ENCODE measurements at places on chromosomes 7 and 10.

- DNase-seq = no peak
Observed at GRCh38 chr10:75406462-75407223, 5.1 kb upstream of the ZNF503 start.

- no peak for DNase-seq
Observed at GRCh38 chr10:22486431-22486830, 141.1 kb downstream of the SPAG6 start.

GRCh38 chr10:47296156-47296894, 3.7 kb upstream of the GDF10 start:
- DNase-seq = no peak

- DNase-seq = no peak
Observed at GRCh38 chr10:79293841-79294581, 53.3 kb upstream of the PPIF start.

DNA sequence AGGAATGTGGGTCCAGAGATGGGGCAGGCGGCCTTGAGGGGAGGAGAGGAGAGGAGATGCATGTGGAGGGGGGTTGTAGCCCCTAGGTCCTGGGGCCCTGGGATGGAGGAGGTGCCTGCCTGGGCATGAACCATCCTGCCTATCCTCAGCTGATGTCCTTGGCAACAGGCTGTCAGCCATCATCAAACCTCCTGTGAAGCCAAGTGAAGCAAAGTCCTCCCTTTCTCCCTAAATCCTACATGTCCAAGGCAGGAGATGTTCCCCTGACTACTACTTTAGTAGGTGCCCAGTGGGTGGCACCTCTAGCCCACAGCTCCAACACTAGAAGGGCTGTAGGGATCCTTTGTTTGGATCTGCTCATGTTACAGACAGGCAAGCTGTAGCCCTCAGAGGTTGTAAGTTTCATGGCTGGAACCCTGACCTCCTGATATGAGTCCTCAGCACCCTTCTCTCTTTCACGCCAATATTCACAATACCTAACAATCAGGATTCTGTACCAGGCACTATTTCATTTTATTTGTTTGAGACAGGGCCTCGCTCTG, 66.6 kb upstream of the SYPL1 start:
- DNase-seq = no peak

DNA sequence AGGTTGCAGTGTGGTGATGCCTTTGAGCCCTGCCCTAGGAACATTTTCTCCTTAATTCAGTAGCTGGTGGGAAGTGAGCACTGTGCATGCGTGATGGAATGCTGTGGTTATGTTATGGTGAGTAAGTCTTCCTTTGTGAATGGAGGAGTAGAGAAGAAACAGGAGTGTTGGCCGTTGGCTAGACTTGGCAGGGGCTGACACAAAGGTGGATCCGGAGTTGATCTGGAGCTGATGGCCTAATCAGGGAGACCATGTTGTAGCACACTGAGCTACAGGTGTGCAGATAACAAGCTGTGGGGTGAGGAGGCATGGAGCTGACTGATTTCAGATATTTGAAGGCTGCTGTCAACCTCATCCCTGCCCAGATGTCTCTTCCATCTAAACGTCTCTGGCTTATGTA, 122.3 kb downstream of the CNNM2 start:
- no peak for DNase-seq

DNA sequence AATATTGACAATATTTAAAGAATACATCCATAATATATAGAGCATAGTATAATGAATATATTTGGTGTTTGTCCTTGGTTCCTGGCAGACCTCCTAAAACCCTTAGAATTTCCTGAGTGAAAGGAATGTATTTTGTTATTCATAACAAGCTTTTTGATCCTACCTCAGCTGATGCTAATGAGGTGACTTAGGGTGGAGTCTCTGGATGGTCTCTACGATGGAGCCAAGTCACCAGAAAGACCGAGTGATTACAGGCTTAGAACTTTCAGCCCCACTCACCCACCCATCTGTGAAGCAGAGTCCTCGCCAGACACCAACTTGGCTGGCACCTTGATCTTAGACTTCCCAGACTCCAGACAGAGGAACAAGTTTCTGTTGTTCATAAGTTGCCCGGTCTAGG, 35.9 kb downstream of the UPF2 start:
- DNase-seq = no peak

GRCh38 chr7:46301677-46302076, 380.6 kb upstream of the IGFBP3 start:
- no peak for DNase-seq

- no peak for DNase-seq
Observed at GRCh38 chr7:130040576-130040975, 10.6 kb downstream of the ZC3HC1 start.

DNA sequence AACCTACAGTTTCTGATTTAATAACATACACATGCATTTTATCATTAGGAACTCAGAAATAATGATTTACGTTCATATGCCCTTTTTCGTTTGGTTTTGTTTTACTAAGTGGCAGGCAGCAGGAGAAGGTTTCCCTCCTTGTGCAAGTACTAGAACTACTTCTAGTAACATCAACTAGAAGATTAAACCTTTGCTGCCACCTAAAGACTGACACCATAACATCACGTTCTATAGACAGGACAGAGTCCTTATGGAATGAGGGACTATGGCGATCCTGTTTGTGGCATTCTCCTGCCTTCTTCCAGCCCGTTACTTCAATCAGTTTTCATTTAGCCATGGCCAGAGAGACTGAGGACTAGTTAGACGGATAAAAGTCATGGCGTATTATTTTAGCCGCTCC, 53.2 kb downstream of the GAD2 start:
- DNase-seq = no peak

DNA sequence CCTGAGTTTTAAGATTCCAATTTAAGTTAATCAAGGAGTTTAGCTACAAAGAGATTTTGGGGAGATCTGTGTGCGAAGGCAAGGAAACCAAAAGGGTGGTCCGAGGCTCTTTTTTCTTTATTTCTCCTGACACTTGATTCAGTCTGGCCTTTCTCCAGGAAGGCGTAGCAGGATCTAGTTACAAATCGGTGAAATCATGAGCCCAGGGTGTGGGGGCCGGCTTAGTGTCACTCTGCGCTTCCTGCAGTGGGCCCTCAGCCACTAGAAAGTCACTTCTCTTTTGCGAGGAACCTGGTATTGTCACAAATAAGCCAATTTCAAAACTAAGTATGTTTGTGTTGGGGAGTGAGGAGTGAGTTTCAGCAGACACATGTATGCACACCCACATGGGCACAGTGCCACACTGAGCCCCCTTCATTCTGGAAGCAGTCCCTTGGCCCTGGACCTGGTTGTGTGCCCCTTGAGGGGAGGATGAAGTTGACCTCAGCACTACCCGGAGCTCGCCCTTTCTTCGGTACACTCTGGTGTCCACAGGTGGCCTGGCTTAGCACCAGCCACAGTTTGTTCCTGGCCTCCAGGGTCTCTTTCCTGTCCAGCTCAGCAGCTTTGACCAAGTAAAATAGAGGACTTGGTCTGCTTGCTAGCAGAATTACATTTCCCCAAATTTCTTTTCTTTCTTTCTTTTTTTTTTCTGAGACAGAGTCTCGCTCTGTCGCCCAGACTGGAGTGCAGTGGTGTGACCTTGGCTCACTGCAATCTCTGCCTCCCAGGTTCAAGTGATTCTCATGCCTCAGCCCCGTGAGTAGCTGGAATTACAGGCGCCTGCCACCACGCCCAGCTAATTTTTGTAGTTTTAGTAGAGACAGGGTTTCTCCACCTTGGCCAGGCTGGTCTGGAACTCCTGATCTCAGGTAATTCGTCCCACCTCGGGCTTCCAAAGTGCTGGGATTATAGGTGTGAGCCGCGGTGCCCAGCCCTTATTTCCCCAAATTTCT, 84.0 kb upstream of the BTBD16 start:
- no peak for DNase-seq

DNA sequence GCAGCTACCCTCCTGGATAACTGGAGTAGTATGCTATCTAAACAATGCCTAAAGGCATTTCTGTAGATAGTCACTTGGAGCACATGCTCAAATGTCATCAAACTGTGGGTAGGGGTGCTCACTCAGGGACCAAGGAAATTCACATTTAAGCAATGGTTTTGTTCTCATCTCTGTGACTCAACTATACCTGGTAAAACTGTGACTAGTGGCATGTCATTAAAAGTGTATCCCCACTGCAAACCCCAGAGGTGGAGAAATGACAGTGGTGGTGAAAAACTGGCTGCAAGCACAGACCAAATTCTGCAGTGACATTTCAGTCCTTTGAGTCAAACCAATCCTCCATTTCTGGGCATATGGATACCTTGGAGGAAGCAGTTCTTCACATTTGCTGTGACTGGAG, 134.2 kb upstream of the EFCAB10 start:
- no peak for DNase-seq

DNA sequence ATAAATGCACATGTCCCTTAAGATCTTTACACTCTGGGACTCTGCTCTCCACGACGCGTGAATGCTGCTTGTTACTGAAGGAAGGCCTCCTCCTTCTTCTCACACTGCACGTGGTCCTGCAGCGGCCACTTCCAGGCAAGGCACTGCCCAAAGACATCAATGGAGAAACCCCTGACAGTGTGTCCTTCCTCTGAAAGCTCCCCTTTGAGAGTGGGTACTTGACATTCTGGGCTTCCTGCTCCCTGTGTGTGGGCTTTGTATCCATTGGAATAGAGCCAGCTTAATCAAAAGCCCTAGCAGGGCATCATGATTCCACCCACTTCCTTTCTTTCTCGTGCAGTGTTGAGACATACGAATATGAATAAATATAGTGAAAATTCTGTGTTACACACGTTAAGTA, 69.7 kb upstream of the STK17A start:
- DNase-seq = no peak

GRCh38 chr10:12961416-12962205, 39.9 kb downstream of the CCDC3 start:
- no peak for DNase-seq

DNA sequence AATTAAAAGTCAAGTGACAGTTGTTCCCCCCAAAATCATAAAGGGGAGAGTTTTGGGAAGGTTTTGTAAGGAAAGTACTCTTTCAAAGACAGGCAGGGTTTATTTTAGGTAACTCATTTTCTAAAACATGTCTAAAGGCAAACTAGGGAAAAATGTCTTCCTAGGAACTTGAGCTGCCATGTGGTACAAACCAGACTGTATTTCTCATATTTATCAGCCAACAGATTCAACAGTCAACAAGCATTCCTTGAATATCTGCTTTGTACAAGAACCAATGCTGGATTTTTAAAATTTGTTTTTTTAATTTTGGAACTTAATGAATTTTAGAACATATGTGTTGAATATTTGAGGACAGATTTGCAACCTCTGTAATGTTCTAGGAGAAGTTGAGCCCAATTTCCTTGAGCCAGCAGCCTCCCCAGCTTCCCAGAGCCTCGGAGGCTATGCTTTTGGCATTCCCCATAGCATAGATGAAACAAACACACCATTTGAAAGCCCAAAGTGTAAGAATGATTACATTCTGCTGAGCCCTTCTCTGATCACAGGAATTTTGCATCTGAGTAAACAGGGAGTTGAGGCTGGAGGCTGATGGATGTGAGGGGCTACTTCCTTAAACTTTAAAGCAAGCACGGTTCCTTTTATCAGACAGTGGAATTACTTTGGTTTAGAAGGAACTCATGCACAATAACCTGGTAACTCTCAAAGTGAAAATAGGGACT, 345.1 kb downstream of the RNLS start:
- DNase-seq = no peak

DNA sequence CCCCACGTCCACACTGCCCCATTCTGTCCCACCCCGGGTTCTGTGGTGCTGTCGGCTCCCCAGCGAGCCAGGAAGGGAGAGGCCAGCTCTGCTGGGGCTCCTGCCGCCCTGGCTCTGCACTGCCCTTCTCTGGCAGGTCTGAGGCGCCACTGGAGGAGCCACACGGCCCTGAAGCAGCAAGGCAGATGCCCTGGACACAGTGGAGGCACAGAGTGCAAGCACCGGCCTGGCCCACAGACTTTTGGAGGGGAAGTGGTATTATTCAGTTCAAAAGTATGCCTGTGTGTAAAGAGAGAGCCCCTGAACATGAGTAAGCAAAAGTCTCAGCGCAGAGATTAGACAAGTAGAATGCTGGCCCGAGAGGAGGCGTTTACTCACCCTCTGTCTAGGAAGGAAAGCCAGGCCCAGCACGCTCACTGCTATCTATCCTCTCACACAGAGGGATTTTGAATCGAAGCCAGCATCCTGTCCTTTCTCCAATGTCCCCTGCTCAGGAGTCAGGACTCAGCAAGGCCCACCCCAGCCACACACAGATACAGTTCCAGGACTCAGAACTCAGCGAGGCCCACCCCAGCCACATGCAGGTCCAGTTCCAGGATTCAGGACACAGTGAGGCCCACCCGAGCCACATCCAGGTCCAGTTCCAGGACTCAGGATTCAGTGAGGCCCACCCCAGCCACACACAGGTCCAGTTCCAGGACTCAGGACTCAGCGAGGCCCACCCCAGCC, 115.0 kb downstream of the EGFR start:
- no peak for DNase-seq

DNA sequence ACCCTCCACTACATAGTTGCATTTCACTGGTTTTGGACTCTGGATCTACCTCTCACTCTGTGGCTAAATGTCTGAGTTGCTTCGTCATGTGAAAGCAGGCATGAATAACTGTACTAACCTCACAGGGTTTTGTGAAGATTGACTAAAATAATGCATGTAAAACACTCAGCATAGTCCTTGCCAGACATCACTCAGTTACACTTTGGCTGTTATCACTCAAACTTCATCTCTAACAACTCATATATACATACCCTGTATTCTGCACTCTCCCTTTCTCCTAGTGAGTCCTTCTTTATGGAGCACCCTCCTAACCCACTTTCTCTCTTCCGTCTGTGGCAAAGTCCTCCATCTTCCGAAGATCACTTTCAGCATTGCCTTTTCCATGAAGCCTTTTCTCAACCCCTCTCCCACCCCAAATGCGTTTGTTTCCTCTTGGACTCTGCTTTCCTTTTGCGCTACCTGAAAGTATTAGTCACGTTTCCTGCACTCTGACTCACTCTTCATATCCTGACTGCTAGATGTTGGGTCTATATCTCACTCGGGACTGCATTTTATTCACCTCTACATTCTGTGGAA, 72.6 kb downstream of the OSBPL3 start:
- no peak for DNase-seq

DNA sequence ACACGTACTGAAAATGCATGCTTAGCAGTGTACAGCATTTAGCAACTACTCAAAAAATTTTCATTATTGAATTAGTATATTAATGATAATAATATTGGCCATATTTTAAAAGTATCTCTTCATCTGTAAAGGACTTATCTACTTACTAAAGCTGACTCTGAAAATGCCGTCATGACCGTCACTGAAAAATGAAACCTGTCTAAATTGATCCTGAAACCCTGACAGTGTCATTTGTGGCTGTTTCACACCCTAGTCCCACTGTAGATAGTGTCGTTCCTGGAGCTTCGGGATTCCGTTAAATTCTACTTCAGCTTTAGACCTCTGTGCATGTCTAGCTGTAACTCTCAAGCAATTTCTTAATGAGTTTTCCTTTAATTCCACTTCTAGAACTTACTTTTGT, 35.8 kb upstream of the EZH2 start:
- DNase-seq = no peak

Data from nucleus accumbens (tissue), 56 donors.